ENCODE measurements at places on chromosomes 2 and 18.

DNA sequence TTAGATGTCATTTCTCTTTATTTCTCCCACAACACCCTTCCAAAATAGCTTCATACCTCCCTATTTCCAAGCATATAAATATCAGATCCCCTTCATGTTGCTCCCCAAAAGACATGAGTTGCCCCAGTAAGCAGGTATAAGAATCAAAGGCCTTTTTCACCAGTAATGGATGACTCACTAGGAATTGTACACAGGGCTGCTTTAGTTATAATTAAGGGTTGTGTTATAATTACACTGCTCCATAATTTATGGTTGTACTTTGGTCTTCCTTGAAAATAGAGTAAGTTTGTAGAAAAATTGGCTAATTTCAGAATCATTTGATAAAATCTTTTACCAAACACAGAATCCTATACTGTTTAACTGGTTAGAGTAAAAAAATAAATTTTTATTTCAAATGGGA is 8.8 kb upstream of the AQP4 start:
- no peak for DNase-seq

DNA sequence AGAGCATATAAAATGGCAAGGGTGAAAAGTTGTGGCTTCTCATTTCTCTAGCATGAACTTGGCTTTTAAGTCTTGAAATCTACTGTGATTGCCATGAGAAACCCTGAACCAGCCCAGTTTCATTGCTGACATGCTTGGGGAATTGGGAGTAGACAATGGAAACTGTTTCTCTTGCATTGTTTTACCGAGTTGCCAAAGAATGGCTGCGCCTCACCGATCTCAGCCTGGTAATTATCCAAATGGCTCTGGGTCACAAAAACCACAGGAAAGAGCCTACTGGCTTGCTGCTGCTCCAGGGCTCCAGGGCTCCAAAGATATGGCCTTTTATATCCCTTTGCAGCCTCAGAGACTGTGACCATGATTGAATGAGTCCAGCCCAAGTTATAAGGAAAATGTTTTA is 310.4 kb upstream of the NT5C1B start:
- no peak for DNase-seq

- peak; percentile 56 for DNase-seq
Observed at GRCh38 chr2:73290049-73290839, 3.1 kb downstream of the EGR4 start.

DNA sequence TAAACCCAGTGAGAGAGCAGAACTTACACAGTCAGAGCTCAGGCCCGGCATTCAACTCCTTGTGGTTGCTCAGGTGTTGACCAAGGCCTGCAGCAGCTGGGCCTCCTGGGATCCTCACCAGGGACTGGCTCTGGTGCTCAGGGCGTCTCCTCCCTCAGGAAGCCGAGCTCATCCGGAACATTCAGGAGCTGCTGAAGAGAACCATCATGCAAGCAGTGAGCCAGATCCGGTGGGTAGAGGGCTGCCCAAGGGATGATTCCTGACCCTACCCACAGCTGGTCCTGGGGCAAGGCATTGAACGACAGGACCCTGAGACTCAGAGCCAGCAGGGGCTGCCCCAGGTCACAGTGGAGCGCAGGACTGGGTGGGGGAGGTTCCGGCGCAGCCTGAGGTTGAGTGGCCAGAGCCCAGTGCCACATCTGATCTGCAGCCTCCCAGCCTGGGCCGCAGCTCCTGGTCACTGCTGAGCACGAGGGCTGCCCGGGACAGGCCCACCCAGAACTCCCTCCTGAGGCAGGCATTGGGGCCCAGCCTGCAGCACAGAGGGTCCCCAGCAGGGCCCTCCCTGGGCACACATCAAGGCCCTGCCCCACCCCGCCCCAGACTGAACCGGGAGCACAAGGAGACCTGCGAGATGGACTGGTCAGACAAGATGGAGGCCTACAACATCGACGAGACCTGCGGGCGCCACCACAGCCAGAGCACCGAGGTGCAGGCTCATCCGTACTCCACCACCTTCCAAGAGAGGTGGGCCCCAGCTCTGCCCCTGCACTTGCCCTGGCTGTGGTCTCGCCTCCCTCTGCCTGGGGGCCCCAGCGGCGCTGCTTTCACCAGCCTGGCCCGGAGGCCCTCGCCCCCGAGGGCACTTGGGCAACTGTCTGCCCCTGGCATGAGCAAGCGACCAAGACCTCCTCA is 2.4 kb downstream of the TEKT4 start:
- DNase-seq: peak; percentile 13

DNA sequence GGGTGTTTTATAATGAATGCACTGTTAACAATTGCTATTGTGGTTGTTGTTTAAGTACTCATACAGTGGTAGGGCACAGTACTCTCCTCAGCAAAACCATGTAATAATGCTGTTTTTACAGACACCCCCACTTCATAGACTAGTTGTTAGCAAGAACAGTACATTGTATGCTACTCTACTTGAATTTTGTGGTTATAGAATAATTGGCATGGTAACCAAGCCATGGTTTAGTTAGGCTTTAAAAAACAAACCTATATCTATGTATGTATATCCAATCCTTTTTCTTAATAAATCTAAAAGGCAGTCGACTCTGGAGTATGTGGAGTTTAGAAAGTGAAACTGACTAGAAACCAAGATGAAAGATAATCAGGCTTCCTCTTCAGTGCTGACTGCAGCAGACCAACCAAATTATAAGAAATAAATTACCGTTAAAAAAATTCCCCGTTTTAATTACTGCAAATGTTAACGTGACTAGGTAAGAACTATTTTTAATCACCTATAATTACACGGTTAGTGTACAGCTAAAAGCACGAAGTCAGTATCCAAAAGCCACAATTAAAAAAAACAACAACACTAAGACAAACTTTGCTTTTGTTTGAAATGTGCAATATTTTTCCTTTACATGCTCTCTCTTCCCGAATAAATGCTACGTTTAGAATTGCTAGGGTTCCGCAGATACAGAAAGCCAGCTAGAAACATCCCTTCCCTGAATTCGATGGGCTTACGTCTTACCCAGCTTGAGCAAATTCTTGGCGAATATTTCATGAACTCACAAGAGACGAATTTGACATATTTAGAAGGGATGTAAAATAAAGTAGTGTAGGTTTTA is 113.3 kb upstream of the SERTAD2 start:
- no peak for DNase-seq

DNA sequence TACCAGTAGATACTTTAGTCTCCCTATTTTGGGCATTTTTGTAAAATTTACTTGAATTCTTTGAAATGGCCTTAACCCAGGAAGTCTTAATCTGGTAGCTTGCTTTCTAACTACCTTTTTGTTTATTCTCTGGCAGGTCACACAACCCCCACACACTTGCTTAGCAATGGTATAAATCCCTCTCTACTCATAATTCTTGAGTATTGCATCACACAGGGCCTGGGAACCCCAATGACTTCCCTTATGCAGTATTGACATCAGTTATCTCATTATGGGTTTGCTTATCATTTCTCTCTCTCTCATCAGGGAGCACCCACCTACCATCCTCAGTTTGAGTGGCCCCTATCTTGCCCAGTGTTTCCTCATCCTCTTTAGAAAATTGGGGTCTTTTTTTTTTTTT is 207.1 kb downstream of the KCNS3 start:
- no peak for DNase-seq

DNA sequence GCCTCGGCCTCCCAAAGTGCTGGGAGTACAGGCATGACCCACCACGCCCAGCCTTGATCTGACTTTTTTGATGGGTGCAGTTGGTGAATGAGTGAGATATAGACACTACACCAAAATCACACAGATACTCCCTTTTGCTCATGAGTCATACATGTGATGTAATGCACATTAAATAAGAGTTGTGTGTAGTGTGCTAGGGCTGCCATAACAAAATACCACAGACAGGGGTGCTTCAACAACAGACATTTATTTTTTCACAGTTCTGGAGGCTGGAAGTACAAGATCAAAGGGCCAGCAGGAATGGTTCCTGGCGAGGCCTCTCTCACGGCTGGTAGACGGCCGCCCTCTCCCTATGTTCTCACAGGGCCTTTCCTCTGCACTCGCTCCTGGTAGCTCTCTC is 46.6 kb downstream of the GBX2 start:
- no peak for DNase-seq

GRCh38 chr2:9807056-9807455 is 36.2 kb upstream of the TAF1B start:
- DNase-seq: no peak

DNA sequence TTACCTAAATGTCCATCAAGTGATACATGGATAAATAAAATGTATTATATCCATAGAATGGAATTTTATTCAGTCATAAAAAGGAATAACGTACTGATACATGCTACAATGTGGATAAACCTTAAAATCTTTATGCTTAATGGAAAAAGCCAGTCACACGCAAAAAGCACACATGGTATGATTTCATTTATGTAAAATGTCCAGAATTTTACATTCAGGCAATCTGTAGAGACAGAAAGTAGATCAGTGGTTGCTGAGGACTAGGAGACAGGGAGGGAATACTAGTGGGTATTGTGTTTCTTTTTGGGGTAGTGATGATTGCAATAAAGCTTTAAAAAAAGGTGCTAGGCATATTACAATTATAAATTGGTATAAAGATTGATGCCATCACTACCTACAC is 30.7 kb upstream of the CD302 start:
- DNase-seq: no peak

DNA sequence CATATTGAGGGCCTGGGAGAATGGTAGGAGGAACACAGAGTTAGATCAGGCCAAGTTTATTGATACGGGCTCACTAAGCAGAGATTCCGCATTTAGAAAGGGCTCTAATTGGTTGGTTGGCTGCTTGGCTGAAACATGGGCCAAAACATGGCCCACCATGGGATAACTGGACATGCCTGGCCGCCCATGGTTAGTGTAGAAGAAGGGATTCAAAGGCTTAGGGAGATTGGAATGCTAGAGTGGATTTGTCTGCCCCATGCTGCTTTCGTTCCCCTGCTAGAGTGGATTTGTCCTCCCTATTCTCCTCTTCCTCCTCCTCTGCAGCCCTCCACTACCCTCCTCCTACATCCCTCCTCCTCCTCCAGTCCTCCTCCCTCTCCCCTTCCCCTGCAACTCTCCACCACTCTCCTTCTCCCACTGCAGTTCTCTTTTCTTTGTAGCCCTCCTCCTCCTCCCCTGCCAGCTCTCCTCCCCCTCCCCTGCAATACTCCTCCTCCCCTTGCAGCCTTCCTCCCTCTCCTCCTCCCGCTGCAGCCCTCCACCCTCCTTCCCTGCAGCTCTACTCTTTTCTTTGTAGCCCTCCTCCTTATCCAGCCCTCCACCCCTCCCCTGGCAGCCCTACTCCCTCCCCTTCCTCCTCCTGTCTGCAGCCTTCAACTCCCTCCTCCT is 17.2 kb downstream of the BOK start:
- no peak for DNase-seq

- DNase-seq: no peak
Observed at GRCh38 chr2:50952596-50952995, 79.3 kb downstream of the NRXN1 start.

DNA sequence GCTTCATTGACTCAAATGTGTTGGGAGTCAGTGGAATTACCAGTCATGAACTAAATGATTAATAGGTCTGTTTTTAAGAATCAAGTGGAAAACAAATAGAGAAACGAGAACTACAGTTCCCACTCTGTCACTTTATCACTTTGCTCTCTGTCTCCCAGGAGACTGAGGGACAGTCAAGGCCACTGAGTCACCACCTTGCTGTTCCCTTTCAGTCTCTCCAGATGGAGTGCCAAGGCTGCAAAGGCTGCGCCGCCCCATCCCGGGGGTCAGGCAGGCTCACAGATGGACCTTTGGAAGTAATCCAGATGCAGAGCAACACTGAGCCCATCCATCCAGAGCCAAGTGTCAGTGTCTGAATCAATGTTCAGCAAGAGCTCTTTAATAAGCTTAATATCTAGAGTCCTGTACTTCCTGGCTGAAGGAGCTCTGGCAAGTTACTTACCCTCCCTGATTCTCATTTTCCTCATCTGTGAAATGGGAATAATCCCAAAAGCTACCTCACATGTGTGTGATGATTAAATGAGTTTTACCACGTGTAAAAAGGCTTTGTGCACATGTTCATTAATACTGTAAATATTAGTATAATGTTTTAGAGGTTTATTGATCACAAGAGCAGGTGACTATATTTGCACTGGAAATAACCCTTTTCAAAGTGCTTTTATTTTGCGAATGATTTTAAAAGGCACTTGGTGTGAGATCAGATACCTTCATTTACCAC is 43.0 kb upstream of the EFEMP1 start:
- no peak for DNase-seq

DNA sequence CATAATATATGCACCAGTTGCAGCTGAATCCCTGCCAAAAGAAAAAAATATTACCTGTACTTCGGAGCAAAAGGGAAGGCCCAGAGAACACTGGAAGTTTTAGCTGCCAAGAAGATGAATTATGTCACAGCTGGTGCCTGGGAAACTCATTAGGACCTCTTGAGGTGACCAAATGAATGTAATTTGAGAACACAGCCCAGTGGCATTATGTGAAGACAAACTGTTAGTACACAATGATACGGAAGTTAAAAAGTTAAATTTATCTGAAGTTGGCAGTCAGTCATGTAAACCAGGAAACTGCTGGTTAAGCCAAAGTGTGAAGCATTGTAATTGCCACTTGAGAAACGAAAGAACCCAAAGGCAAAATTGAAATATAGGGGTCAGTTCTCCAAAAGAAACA is 80.7 kb downstream of the EML4 start:
- no peak for DNase-seq

GRCh38 chr2:16726147-16726546 is 60.5 kb upstream of the CYRIA start:
- DNase-seq: no peak

DNA sequence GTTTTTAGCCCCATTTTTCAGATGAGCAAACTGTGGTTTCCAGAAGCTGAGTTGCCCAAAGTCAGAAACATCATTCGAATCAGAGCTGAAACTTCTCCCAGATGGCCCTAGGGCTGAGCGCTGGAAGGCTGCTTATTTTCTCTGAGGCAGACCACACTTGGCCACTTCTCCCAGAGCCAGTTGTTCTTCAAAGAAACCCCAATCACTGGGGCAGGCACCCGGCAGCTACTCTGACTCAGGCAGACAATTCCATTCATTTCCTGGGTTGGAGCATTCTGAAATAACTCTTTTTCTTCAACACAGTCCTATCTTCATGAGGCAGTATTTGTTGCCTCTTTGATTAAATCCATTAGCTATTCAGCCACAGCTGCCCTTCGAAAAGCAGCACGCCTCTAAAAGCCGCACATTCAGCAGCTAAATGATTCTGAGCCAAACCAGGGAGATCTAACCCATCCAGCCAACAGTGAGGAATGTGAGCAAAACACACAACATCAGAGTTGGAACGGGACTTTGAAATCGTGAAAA is 40.9 kb downstream of the LRATD1 start:
- DNase-seq: no peak

GRCh38 chr18:31587529-31587928 is 4.1 kb upstream of the TTR start:
- no peak for DNase-seq

- DNase-seq: peak; percentile 49
Observed at GRCh38 chr2:14944562-14945346, 312.2 kb downstream of the LRATD1 start.

DNA sequence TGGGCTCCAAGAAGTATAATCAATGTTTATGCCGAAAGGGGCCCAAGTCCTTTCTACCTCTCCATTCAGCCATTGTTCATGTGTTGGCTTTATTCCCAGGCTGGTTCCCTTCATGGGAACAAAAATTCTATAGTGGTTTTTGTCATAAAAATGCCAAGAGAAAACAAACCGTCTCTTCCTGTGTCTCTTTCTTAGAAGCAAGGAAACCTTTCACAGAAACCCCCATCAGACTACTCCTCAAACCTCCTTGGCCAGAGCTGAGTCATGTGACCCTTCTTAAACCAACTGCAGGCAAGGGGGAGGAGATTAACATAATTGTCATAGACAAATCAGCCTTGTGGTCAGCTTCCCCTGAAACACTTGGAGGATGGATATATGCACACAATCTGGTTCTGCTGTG is 75.1 kb upstream of the TANK start:
- no peak for DNase-seq

- DNase-seq: peak; percentile 96
Observed at GRCh38 chr2:85813982-85814801, 60.4 kb downstream of the ATOH8 start.
